Activated T-helper 1 cell treated with anti-CD3 and anti-CD28 coated beads, Interleukin-2, amount 50 U/mL, for 16 hours (primary cell): ENCODE measurements at places on chromosomes 2 and 18.

DNA sequence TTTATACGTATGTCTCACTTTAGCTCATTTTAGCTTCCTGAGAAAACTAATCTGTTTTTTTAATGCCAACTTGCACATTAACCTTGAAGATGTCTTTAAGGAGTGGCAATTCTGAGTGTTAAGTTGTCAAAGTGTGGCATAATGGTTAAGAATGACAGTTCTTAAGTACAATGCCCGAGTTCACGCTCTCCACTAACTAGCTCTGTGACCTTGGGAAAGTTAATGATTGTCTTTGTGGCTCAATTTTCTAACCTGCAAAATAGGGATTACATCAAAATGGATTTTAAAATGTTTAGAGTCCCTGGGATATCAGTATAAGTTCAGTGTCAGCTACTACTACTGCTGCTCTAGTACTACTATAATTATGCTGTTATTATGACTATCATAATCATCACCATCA, 409.7 kb downstream of the SOCS6 start:
- no peak for DNase-seq

- no peak for DNase-seq
Measured at GRCh38 chr2:161136696-161137324, 23.4 kb upstream of the TANK start.

DNA sequence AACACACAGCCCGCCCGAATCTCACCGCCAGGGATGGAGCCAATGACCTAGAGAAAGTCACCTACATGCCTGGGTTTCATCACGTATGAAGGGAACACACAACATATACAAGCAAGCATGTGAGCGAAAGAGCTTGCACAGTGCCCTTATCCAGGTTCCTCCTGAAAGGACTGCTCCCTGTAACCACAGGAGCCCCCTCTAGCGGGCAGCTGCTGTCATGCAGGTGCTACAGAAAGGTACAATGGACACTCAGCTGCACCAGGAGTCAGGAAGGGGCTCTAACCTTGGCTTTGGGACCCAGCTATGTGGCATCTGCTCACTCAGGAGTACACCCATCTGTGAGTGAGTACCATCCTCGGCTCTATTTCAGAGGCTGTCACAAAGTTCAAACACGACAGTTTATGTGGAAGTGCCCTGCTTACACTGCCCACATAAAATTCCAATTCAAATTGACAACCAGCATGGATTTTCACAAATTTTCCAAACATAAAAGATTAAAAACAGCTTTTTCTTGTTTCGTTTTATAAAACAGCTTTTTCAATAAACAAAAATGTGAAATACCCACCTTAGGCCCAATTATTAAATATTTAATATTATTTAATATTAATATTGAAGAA, 3.5 kb downstream of the NDUFA10 start:
- peak; percentile 32 for DNase-seq

DNA sequence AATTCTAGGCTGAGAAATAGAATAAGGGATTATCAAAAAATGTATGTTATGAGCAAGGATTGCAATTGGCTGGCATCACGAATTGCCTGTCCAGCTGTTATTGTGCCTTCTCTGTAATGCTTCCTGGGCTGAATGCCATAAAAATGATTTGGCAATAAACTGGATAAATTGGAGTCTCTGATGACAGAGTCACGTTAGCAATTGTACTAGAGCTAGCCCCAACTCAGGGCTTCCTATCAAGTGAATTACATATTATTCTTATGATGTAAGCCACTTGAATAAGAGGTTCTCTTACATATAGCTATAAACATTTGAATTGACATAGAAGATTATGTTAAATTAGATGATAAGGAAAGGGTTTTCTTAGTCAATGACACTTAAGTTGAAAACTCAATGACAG, 607.5 kb upstream of the REG3G start:
- no peak for DNase-seq

DNA sequence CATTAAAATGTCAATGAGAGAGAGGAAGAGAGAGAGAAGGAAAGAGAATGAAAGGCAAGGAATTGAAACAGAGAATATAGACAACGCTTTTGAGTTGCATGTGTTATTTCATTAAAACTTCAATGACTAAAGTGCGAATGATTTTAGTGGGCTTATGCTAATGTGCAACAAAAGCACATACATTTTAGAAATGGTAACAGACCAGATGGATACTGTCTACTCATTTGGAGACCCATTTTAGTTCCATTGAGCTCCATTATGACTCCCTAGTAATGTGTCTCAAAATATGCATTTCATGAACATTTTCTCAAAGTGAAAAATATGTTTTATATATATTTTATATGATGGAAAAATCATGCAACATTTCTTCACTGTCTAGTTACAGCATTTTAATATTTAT, 622.2 kb upstream of the GCFC2 start:
- DNase-seq, result no peak

- no peak for DNase-seq
Measured at GRCh38 chr2:216110620-216111019, 1.5 kb downstream of the XRCC5 start.

DNA sequence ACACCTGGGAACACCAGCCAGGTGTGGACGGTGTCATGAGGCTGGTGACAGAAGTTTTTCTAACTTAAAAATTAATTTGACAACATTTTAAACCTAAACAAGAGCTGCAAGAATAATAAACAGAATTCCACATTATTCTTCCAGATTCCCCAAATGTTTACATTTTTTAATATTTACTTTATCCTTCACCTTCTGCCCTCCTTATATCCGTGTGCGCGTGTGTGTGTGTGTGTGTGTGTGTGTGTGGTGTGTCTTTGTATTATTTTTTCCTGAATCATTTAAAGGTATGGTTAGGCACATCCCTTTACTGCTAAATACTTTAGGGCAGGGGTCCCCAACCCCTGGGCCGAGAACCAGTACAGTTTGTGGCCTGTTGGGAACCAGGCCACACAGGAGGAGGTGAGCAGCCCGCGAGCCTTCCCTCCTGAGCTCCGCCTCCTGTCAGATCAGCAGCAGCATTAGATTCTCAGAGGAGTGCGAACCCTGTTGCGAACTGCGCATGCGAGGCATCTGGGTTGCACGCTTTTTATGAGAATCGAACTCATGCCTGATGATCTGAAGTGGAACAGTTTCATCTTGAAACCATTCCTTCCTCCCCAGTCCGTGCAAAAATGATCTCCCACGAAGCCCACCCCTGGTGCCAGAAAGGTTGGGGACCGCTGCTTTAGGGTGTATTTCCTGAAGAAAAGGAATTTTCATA, 16.4 kb upstream of the IL1R2 start:
- no peak for DNase-seq

DNA sequence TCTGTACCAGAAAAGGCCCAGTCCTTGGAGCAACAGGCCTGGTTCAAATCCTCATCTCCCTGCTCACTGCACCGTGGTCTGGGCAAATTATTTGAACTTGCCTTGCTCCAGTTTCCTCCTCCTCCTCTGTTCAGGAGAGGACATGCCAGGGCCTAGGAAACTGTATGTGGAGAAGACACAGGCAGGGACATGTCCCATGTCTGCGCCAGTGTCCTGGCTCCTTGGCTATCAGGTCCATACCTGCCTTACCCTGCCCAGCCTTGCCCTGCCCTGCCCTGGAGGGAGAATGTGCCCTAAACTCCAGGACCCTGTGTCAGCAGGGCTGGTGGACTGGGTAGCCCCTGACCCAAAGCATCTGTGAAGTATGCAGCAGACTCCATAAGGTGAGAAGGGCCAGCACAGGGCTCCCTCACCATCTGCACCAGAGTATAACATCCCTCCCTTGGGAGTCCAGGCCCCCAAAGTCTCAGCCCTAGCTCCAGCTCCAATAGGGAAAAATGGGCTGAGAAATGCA, 165.3 kb downstream of the GALNT1 start:
- no peak for DNase-seq

GRCh38 chr2:207483066-207483465, 46.7 kb upstream of the CREB1 start:
- no peak for DNase-seq

GRCh38 chr18:7174344-7175095, 56.4 kb upstream of the LRRC30 start:
- DNase-seq, result no peak

- DNase-seq, result no peak
Measured at GRCh38 chr18:70284976-70285620, 3.7 kb upstream of the SOCS6 start.

- no peak for DNase-seq
Measured at GRCh38 chr18:13562494-13563029, 163.8 kb downstream of the FAM210A start.

DNA sequence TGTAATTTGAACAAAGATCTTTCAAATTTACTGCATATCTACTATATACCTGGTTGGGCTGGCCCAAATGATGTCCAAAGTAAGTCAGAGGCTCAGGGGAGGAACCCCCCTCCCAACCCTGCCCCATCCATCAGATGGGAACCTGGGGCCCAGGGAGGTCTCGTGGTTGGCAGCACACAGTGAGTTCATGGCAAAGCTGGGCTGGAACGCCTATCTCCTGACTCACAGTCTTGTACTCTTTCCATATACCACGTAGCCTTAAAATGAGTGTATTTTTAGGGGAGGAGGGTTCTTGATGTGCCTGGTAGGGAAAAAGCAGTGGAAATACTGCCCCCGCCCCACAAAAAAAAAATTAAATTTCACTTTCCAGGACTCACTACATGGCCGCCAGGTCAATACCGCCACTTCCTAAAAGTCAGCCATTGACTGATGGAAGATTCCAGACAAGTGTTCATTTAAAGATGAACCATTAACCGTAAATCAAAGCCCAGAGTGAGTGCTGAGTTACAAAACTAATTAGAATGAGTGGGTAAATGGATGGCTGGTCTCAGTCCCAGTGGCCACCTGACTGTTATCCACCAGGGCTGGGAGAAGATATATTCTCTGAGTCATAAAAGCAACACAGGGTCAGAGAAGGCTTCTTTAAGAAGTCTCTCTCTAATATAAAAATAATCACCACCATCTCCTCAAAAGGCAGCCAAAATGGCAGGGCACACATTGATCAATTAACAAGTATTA, 80.5 kb downstream of the ZBTB7C start:
- no peak for DNase-seq

GRCh38 chr18:48200631-48201336, 208.4 kb downstream of the ZBTB7C start:
- DNase-seq, result no peak

- DNase-seq, result no peak
Measured at GRCh38 chr2:98026292-98026691, 30.5 kb upstream of the TMEM131 start.

DNA sequence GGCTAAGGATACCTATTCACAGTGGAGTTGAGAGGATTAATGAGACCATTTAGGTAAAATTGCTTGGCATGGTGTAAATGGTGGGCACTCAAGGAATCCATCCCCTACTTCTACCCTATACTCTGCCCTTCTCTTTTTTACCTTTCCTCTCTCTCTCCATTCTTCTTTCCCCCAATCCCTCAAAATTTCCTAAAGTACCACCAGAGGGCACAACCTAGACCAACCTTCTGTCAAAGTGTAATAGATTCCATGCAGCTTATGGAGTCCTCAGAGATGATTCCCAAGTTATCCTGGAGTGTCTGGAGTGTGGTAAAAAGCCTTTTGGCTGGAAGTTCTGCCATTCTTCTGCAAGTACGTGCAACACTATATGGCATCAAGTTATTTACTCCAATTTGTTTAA, 33.0 kb upstream of the CCDC195 start:
- no peak for DNase-seq

DNA sequence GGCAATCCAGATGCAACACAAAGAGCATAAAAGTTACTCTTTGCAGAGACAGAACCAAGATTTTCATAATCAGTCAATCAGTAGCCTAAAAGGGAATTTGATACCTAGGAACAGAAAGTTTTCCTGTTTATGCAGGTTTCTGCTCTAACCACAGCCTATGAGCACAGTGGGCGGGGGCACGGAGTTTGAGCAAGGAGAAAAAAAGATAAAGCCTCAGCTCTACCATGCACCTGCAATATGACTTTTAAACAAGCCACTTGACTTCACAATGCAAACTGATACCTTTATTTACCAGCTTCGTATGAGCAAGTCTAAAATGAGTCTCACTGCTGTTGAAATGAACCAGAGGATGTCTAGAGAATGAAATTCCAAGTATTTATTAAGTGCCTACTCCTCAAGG, 5.6 kb upstream of the LRATD1 start:
- DNase-seq, result no peak

DNA sequence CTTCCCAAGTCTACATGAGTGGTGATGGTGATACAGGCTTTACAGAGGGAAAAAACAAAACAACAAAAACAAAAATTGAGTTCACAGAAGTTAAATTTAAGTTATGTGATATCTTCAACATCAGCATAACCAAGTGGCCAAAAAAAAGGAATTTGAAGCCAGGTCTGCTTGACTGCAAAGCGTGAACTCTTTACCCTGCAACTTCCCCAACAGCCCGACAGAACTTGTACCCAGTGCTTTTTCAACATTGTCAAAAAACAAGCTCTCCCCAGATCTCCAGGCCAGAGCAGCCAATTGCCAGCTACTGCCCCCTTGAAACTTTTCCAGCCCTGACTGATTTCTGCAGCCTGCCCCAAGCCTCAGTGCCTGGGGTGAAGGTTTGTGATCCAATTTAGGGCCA, 76.7 kb downstream of the RNF144A start:
- DNase-seq, result no peak

- DNase-seq, result no peak
Measured at GRCh38 chr2:5764041-5764440, 71.9 kb downstream of the SOX11 start.

- DNase-seq, result no peak
Measured at GRCh38 chr2:9264301-9264700, 57.7 kb downstream of the ASAP2 start.

GRCh38 chr2:173866874-173867618, 98.1 kb downstream of the SP3 start:
- DNase-seq, result no peak

- no peak for DNase-seq
Measured at GRCh38 chr2:22737144-22737543, 647.8 kb upstream of the KLHL29 start.

DNA sequence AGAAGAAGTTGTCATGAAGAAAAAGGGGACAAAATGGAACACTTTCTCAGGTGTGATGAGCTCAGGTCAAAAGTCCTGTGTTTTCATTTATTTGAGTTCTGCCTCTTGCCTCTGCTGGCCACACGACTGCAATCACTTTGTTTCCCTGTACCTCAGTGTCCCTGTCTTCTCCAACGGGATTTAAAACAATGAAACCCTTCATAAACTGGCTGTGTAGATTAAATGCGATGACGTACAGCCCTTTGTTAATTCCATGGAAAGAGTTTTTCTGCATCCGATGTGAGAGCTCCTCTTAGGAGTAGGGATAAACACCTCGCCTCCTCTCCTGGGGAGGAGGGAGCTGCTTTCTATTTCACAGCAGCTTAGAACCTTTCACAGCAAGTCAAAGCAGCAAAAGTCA, 51.5 kb upstream of the CNGA3 start:
- DNase-seq, result no peak
